ENCODE measurements at places on chromosomes 1 and 21. TPM values are rescaled to one million over a fixed set of nuclear protein-coding genes. Genes with fewer than 3 reads are reported as not detected.

DNA sequence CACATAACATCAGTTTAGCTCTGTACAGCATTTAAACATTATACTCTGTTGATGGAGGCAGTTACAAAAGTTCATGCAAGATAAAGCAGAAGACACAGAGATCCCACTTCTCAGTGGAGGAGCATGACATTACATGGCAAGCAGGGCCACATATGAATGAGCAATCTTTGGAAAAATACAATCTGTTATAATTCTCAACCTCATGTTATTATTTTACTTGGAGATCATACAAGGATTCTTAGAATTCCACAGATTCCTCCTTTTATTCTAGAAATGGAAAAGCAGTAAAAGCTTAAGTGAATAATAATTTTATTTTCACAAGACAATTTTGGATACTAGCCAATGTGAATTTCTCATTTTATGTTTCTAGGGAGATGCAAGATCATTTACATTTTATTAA lies 66.6 kb downstream of the IFI44 start:
- no peak for DNase-seq

DNA sequence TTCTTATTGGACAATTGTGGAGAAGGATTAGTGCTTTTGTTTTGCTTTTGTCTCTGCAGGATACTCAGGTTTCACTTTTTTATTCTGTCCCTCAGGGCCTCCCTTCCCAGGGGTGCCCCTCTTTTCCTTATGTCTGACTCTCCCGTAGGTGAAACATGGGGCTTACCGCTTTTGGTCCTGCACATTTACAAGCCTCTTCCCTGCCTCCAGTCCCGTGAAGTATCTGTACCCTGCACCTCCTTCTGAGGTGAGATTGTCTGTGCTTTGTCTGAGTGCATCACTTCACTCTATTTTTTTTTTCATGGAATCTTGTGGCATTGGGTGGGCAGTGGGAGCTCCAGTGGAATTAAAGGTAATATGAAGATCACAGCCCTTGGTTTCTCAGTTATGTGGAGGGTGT lies 758.1 kb upstream of the TPTE start:
- DNase-seq, result no peak

DNA sequence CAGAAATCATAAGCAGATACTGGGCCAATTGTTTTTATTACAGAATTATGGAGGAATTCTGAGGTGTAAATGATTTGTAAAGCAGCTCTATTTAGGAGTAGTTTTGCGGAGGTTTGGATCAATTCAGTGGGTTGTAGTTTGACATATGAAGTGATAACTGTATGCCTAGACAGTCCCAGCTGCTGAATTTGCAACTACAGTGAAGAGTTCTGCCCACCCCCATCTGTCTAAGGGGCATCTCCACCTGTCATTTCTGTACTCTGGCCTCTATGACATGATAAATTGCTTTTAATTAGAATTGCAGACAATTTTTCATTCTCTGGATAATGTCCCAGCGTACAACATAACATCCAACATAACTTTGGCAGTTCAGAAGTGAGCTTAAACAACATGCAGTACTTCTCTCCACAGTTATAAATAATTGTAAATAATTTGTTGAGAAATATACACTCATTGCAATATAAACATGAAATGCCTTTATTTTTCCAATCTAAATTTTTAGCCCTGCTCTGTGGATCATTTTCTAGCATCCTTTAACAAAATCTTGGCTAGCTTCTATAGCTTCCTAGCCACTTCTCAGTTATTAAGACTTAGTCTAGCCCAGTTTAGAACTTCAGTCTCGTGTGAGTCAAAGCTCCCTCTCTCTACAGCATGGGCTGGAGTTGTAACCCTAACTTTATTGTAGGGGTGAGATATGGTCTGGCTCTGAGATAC lies 52.3 kb downstream of the PDE4B start:
- no peak for DNase-seq

GRCh38 chr1:4001461-4001860 lies 101.4 kb upstream of the C1orf174 start:
- DNase-seq, result no peak

DNA sequence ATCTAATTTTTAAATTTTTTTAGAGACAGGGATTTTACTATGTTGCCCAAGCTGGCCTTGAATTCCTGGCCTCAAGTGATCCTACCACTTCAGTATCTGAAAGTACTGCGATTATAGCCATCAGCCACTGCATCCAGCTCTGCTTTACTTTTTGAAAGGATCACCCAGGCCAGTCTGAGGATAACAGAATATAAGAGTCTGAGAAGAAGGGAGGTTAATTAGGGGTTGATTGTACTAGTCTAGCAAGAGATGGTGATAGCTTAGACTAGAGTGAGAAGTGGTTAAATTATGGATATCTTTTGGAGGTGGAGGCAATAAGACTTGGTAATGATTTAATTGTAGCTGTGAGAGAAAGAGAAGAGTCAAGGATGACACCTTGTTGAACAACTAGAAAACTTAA lies 32.2 kb downstream of the PHACTR4 start:
- no peak for DNase-seq

DNA sequence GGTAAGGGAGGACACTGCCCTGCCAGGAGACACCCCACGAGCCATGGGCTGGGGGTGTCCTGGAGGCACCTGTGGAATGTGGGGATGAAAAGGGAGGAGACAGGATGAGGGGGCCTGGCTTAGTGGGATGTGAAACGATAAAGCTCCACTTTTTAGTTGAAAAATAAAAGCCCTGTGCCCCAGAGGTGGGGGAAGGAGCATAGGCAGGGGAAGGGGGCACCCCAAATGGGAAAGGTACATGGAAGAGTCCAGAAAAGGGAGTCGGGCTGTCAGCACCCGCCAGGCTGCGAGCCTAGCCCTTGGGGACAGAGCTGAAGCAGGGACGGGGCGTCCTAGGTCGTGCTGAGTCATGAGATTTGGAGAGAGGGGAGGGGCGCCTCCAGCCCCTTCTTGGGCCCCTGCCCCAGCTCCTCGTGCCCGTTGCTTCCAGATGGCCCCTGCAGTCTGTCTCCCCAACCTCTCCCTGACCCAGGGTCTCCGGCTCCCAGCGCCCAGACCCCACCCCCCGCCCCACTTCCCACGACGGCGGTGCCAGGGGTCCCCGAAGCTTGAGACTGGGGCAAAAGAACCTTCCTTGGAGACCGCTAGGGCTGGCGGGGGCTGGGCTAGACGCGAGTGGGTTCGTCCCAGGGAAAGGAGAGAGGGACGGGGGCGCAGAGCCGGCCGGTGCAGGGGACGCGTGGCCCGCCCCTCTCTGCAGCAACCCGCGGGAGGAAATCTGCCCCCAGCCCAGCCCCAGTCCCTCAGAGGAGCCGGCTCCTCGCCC lies 795 bp downstream of the SYT2 start:
- no peak for DNase-seq

DNA sequence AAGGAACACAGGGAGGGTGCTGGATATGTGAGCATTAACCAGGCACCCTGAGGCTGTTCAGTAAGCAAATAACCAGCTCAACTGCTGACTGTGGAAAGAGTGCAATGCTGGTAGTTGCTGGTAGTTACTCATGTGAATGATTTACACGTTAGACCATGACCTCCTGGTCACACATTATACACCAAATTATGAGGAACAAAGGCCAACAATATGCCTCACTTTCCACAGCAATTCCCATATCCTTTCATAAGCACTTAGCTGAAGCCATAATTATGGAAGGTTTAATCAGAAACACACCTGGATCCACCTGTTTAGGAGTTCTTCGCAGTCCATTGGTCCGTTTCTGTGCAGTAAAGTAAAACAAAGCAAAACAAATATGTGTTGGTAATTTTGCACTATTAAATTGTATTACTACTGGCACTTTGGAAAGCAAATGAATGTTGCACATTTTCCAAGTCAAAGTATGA lies 281.8 kb downstream of the VAV3 start:
- peak; percentile 46 for DNase-seq

DNA sequence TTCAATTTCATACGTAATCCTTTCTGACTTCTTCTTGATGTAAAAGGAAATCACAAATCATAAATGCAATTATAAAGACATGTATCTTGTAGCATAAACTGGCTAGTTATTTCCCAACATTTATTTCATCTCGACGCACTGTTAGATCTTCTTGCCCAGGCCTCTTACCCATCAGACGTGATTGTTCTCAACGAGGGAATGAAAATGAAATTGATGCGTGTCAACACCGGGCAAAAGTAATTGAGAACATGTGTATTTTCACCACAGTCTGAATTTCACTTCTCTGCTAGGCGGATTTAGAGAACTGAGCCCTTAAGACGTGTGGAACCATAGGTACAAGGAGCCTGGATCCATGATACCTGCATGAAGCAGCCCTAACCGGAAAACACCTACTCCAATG lies 519.7 kb downstream of the KCNT2 start:
- no peak for DNase-seq

CELA2B gene
- 0.79 TPM for polyA plus RNA-seq

DNA sequence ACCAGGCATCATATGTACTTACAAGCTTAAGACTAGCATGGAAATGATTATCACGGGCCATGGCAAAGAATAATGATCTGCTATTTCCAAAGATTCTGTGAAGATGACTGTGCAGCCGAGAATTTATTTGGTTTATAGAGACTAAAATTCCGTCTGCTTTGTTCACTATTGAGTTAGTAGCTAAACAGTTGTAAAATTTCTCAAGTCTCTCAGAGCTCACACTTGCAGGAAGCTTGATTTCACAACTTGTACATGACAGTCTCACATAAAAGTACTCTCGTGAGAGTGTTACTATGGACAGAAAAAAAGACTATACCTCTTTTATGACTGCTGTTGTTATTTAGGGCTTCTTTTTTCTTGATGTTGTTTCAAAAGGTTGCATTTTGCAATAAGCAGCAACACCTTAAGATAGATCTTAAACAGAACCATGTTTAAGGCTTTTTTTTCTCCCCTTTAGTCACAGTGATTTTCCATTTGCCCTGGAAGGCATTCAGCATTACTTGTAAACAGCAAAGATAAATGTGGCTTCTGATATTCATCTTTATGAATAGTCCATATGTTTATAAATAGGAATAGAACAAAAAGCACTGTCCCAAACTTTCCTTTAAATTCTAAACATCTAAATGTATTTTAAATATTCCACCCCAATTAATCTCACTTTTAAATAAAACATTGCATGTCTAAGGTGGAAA lies 24.8 kb downstream of the ST6GALNAC5 start:
- no peak for DNase-seq

DNA sequence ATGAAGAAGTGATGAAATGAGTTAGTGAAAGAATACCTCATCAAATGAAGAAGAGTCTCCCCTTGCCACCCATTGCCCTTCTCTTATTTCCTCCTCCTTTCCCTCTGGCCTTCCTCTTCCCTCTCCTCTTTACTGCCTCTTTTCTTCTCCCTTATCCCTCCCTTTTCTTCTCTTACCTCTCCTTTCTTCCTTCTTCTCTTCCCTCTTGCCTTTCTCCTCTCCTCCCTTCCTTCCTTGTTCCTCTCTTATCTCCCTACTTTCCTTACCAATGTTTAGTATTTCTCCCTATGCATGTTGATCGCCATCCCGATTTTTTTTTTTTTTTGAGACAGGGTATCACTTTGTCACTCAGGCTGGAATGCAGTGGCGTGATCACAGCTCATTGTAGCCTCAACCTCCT lies 8.8 kb downstream of the MROH7 start:
- no peak for DNase-seq

- no peak for DNase-seq
Measured at GRCh38 chr1:228646717-228647522, 88.4 kb upstream of the RHOU start.

- DNase-seq, result no peak
Measured at GRCh38 chr1:116856312-116856711, 53.4 kb upstream of the PTGFRN start.

GRCh38 chr1:245858722-245859492 lies 648.2 kb downstream of the SMYD3 start:
- no peak for DNase-seq

SH2D5 gene
- 1.6 TPM for polyA plus RNA-seq

GRCh38 chr1:240672132-240672811 lies 60.3 kb upstream of the GREM2 start:
- no peak for DNase-seq

DNA sequence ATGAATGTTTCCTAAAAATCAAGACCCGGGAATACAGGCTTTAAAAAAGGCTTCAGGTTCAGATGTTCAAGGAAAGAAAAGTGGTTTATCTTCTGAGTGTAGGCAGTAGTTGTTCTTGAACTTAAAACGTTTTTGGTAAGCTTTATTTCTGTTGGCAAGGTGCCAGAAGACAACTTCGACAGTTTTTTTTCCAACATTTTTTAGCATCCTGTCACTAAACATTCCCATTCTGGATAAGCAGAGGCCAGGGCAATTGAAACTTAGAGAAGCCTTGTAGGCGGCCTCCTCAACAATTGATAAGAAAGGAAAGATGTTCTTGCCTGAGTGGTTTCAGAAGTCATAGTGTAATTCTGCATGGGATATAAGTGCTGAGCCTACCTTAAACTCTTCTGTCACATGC lies 66.7 kb downstream of the PATJ start:
- DNase-seq, result no peak

- no peak for DNase-seq
Measured at GRCh38 chr1:24888061-24888970, 41.8 kb downstream of the RUNX3 start.

All from left renal pelvis (tissue), 4 donors.